ENCODE measurements at places on chromosomes 13 and 19.
A peak's percentile ranks its signal among the peaks of the same experiment; 100 is the strongest.

DNA sequence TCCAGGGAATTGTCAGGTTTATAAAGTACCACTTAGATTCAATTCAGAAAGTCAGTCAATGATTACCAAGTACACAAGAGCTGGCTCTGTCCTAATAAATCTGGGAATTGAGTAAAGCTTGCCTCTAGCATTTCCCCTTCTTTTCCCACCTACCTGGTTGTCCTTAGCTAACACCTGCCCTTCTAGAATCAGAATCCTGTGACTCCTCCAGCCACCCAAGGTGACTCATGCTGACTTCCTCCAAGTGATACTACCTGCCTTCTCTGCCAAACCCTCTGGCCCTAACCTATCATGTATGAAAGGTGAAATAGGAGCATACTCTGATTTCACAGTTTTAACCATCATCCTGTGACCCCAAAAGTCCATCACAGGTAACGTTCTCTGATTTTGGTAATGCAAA is 151.2 kb downstream of the DIAPH3 start:
- H3K27me3 ChIP-seq = no peaks in the 10 kb centered on the region
- no peak overlapping the region for H3K4me3 ChIP-seq
- no peak for DNase-seq
- H3K36me3 ChIP-seq = peaks cover 11% of the 10 kb centered on the region

DNA sequence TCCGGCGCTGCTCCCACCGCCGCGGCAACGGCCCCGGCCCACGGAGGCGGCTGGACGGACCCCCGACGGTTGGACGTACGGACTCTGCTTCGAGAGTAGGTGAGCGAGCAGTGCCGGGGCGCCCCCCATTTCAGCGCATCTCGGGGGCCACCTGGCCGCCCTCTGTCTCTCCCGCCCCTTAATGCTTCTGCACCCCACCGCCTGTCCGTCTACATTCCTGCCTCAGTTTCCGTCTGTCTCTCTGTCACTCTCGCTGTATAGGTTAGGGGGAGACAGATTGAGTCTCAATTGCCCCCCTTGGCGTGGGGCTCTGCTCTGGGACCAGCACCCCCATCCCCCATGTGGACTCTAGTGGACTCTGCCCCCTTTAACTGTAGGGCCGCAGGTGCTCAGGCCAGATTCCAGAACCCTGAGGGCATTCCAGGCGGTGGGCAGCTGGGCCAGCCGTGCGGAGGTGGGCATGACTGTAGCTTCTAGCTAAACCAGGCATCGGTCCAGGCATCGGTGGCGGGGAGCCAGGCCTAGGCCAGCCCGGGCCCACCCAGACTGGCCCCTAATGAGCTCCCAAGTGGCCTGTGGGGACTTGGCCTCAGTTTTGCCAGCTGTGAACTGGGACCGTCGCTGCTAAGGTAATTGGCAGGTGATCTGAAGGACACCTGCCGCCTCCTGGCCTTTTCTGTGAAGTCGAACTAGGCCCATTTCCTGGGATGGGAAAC is 373 bp downstream of the TNFAIP8L1 start:
- no peak for DNase-seq
- no peak overlapping the region for H3K27ac ChIP-seq
- H3K4me1 ChIP-seq = peaks cover 12% of the 10 kb centered on the region

DNA sequence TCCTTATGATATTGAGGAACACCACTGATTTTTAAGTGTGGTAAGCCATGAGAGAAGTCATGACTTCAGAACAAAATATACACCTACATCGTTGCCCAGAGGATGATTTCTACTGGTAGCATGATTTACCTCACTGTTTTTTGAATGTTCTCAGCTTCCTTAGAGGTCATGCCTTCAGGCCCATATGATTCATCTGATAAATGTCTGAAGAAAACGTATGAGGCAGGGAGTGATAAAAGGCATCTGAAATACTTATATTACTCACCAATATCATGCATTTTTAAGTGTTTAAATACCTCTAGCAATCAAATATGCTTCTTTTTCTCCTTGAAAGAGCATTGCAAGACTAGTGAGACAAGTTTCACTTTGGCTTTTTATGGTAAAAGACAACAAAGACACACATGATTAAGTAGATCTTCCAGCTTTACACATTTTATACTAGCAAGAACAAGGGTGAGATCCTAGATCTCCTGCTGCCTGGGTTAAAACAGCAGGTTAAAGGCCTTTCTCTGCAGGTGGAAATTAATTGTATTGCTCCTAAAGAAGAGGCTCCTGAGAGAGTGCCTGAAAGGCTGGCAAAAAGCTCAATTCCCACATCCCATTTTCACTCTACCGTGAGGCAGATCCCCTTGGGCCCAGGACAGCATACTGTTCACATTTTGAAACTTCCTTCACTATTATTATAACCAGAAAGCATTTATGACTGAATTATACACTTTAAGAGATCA is 432.4 kb downstream of the SLITRK1 start:
- H3K36me3 ChIP-seq = no peaks in the 10 kb centered on the region
- peak overlapping the region; percentile 46 for H3K27ac ChIP-seq
- no peak for DNase-seq
- no peaks in the 10 kb centered on the region for H3K27me3 ChIP-seq
- peaks cover 6% of the 10 kb centered on the region for H3K4me1 ChIP-seq
- H3K4me3 ChIP-seq = no peak overlapping the region

DNA sequence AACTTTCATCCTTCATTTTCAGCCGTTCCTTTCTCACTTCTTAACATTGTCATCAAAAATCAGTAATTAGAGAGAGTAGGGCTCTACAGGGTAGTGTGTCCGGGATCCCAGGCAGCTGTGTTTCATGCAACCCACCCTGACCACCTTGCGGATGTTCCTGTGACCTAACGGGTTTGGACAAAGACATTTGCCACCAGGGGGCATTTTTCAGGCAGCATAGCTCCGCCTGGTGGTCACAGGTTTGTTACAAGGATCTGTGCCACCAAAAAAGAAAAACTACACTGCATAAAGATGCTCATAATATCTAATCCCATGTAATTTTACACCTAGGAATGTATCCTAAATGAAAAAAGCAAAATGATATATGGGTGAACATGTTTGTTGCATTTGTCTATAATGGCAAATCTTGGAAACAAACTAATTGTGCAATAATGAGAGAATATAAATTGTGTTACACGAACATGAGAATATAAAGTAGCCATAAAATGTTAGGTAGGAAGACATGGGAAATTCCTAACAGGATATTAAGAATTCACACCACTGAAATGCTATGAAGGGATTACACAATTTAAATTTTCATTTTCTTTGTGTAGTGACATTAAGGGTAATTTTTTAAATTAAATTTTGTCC is 123.0 kb downstream of the SLC7A1 start:
- no peaks in the 10 kb centered on the region for H3K36me3 ChIP-seq
- no peak for DNase-seq
- no peaks in the 10 kb centered on the region for H3K4me1 ChIP-seq
- no peak overlapping the region for H3K27ac ChIP-seq

DNA sequence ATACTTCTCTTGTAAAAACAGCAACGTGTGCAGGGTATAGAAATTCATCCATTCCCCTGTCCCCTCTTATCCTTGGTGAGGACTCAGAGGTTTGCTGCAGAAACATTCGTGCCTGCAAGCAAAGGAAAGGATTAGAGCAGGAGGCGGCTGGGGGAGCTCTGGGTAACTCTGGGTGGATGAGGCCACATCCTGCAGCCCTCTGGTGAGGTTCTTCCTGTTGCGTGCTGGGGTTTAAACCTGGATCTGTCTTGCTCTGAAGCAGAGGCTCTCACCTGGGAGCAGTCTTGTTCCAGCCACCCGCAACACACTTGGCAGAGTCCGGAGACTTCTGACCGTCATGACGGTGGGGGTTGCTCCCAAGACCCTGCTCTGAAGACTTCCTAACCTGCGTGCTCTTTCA is 69.2 kb downstream of the ATP11A start:
- no peak overlapping the region for H3K4me3 ChIP-seq
- H3K4me1 ChIP-seq = peaks cover 30% of the 10 kb centered on the region
- H3K27ac ChIP-seq = no peak overlapping the region
- no peaks in the 10 kb centered on the region for H3K36me3 ChIP-seq

DNA sequence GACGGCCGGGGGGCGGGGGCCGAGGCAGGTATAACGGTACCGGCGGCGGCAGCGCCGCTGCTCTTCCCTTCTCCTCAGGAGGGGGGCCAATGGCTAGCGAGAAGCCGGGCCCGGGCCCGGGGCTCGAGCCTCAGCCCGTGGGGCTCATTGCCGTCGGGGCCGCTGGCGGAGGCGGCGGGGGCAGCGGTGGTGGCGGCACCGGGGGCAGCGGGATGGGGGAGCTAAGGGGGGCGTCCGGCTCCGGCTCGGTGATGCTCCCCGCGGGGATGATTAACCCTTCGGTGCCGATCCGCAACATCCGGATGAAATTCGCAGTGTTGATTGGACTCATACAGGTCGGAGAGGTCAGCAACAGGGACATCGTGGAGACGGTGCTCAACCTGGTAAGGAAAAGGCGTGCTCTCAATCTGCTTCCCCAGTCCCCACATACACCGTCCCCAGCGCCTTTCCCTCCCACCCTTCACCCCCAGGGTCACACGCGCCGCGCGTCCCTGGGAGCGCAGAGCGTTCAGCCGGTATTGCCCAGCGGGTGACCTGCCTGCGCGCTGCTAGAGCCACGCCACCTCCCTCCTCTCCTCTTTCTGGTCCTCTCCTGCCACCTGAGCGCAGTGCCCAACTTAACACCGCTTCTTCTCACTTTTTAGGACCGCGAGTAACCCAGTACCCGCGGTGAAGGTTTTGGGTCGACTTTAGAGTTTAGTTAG is 814 bp downstream of the NBEA start:
- no peaks in the 10 kb centered on the region for H3K27me3 ChIP-seq
- H3K27ac ChIP-seq = peak overlapping the region; percentile 98
- H3K36me3 ChIP-seq = no peaks in the 10 kb centered on the region
- H3K4me3 ChIP-seq = peak overlapping the region; percentile 99
- DNase-seq = peak; percentile 52

- H3K27ac ChIP-seq = peak overlapping the region; percentile 96
- H3K4me1 ChIP-seq = peaks cover 25% of the 10 kb centered on the region
- no peaks in the 10 kb centered on the region for H3K27me3 ChIP-seq
- peak; percentile 73 for DNase-seq
Measured at GRCh38 chr19:42253245-42254088, 1.5 kb downstream of the ERF start.

DNA sequence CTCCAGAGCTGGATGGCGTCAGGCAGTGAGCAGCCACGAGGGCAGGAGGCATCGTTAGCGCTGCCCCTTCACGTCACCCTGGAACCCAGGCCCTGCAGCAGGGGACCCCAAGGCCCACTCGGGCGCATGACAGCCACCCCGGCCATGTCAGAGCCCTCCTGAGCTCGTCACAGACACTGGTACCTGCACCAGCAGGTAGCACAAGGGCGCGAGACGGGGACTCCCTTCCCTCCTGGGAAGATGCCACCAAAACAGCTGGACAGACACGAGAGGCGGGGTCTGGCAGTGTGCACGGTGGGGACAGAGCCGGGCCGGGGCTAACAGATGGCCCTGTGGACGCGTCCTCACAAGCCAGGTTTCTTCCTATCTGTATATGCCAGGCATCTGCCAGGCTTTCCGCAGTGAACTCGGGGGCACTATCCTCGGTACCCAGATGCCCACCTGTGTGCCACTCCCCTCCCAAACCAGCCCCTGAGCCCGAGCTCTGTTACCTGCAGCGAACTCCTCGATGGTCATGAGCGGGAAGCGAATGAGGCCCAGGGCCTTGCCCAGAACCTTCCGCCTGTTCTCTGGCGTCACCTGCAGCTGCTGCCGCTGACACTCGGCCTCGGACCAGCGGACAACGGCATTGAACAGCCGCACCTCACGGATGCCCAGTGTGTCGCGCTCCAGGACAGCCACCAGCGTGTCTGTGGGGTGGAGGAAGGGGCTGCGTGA is 25.8 kb downstream of the BTBD2 start:
- peaks cover 89% of the 10 kb centered on the region for H3K36me3 ChIP-seq
- DNase-seq = no peak
- no peaks in the 10 kb centered on the region for H3K27me3 ChIP-seq
- H3K4me3 ChIP-seq = no peak overlapping the region
- H3K27ac ChIP-seq = no peak overlapping the region

DNA sequence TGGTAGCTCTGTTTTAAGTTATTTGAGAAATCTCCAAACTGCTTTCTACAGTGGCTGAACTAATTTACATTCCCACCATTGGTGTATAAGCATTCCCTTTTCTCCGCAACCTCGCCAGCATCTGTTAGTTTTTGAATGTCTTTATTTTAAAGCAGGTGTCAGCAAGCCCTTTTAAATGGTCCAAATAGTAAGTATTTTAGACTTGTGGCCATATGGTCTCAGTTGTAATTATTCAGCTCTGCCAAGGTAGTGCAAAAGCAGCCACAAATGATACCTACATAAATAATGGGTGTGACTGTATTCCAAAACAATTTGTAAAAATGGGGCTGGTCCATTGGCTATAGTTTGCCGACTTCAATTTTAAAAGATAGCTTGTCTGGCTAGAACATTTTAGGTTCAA is 58.7 kb upstream of the TMTC4 start:
- DNase-seq = no peak
- H3K4me3 ChIP-seq = no peak overlapping the region
- no peaks in the 10 kb centered on the region for H3K4me1 ChIP-seq
- H3K36me3 ChIP-seq = no peaks in the 10 kb centered on the region
- no peaks in the 10 kb centered on the region for H3K27me3 ChIP-seq

GRCh38 chr13:43360892-43361610 is 337.7 kb downstream of the DNAJC15 start:
- DNase-seq = no peak
- peaks cover 2% of the 10 kb centered on the region for H3K4me1 ChIP-seq
- H3K27me3 ChIP-seq = no peaks in the 10 kb centered on the region
- no peak overlapping the region for H3K4me3 ChIP-seq
- H3K27ac ChIP-seq = no peak overlapping the region
- H3K36me3 ChIP-seq = no peaks in the 10 kb centered on the region

DNA sequence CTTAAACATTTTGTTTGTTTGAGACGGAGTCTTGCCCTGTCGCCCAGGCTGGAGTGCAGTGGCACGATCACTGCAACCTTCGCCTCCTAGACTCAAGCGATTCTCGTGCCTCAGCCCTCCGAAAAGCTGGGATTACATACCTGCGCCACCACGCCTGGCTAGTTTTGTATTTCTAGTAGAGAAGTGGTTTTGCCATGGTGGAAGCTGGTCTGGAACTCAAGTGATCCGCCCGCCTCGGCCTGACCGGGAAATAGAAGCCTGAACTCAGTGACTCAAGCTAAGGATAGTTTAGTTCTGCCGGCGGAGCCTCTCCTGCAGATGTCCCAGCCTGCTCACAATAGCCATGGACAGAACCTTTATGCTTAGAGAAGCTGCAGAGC is 53.0 kb upstream of the ZNF254 start:
- peak overlapping the region; percentile 98 for H3K27ac ChIP-seq
- H3K4me3 ChIP-seq = peak overlapping the region; percentile 90
- H3K36me3 ChIP-seq = peaks cover 42% of the 10 kb centered on the region
- H3K4me1 ChIP-seq = peaks cover 2% of the 10 kb centered on the region

GRCh38 chr19:11659612-11660011 is 62.3 kb downstream of the ZNF627 start:
- H3K4me3 ChIP-seq = no peak overlapping the region
- DNase-seq = no peak
- peaks cover 83% of the 10 kb centered on the region for H3K36me3 ChIP-seq
- H3K27ac ChIP-seq = no peak overlapping the region
- H3K27me3 ChIP-seq = no peaks in the 10 kb centered on the region

Measured in neuronal stem cell (in vitro differentiated cells).